ENCODE measurements at places on chromosomes 4 and X.

DNA sequence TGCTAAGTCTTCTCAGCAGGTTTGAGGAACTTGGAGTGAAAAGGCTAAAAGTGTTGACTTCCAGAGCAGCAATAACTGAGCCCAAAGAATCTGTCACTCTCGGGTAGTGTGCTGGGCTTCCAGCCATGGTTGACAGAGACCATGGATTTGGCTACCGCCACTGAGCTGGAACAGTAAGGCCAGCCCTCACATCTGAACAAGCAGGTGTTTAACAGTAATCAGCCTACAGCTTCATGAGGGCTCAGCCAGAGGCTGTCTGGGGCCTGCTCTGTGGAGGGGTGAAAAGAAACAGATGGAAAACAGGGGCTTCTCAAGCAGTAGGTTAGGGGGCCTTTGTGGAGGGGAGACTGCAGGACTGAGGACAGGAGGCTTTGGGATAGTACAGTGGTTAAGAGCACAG, 14.9 kb downstream of the RASL11B start:
- DNase-seq, result no peak

DNA sequence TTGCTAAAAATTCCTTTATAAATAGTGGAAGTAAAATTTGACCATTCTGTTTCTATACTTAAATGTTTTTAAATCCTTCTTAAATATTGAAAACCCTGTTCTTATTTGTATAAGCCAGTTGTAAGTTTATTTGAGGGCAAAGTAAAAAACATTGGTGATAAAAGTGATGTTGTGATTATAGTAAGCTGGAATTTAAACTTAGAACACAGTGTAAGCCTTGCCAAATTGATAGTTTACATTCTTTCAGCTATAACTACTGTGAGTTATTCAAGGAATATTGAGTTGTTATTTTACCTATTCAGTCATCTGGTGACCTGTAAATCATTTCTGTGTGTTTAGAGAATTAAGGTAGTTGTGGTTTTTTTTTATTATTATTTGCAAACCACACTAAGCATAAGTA, 9.6 kb downstream of the YY2 start:
- no peak for DNase-seq

- DNase-seq, result no peak
Observed at GRCh38 chrX:1576201-1576992, 15.0 kb upstream of the AKAP17A start.

GRCh38 chrX:56564164-56564885, 898 bp downstream of the UBQLN2 start:
- peak; percentile 37 for DNase-seq

DNA sequence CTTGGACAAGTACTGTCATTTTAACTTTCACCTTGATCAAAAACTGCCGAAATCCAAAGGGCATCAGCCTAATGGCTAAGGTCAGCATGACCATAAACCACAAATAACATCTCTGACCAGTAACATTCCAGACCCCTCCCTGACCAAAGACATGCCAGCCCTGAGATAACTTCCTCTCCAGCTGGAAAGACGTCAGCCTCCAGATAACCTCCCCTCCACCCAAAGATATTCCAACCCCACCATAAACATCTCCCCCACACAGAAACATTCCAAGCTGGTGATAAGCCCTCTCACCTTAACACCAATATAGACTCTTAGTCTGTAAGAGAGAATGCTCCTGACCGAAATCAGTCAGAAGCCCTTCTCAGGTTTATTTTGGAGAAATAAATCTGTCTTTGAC, 7.4 kb downstream of the PPP1R2C start:
- DNase-seq, result no peak

DNA sequence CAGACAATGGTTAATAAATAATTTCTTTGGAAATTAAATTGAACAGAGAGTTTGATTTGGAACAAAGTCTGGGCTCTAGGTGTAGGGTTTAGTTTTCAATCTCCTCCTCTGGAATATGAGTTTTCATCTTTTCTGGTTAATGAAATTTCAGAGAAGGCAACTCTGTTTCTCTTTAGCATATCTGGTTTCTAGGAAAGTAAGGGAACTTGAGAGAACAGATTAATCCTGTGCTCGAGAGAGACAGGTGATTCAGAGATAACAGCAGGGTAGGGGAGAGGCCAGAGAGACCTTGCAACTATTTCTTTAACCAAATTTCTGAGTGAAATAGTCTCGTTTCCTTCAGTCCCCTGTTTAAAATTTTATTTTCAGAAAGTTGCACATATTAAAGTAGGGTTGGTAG, 275.4 kb downstream of the GALNTL6 start:
- peak; percentile 75 for DNase-seq

DNA sequence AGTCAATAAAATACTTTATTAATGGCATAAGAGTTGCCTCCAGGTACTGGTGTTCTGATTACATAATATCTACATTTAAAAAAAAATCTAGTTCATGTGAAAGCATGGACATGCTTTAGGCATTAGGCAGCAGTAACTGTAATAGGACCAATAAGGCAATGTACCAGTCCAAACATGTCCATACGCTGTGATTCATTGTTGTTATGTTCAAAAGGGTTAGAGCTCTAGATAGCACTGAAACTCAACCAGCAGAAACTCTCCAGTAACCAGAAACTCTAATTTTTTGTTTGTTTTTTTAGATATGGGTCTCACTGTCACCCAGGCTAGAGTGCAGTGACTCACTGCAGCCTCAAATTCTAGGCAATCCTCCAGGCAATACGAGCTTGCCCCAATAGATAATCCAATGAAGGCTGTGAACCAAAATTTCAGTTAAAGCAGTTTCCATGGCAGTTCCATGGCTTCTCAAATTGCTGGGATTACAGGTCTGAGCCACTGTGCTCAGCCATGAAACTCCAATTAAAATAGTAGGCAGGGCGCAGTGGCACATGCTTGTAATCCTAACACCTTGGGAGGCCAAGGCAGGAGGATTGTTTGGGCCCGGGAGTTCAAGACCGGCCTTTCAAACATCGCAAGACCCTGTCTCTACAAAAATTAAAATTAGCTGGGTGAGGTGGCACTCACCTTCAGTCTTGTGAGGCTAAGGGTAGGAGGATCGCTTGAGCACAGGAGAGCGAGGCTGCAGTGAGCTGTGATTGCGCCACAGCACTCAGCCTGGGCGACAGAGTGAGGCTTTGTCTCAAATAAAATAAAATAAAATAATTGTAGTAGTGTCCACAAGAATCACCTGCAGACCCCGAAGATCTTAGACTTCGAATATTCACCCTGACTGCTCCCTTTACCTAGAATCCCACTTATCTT, 36.3 kb downstream of the MGARP start:
- DNase-seq, result no peak

DNA sequence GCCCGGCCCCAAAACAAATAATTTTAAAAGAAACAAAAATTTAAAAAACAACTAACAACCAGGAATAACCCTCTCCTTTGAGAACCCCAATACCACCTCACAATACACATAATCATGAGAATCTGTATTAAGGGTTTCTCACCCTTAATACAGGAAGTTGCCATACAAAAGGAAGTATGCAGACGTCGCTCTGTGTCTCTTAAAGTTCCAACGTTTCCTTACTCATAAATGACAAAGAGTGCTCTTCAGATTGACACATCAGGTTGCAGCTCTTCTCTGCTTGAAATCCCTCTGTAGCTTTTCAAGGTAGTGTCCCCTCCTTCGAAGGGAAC, 73.9 kb upstream of the IRF2 start:
- no peak for DNase-seq

All from OCI-M1 (cell line).